ENCODE measurements at places on chromosomes 2 and 18. TPM values are rescaled to one million over a fixed set of nuclear protein-coding genes. Genes with fewer than 3 reads are reported as not detected.

KCNG2 gene
- total RNA-seq: not detected

ACVR1 gene
- 21.0 TPM for total RNA-seq

TNFRSF11A gene
- 5.1 TPM for total RNA-seq

FEV gene
- not detected for total RNA-seq

EFR3B gene
- total RNA-seq: 10.0 TPM

POTEC gene
- not detected for total RNA-seq

SERPINB12 gene
- total RNA-seq: not detected

ANAPC1 gene
- 29.9 TPM for total RNA-seq

RAMP1 gene
- not detected for total RNA-seq

AFF3 gene
- total RNA-seq: 0.08 TPM

IL37 gene
- total RNA-seq: not detected

TEX44 gene
- total RNA-seq: not detected

NDC80 gene
- 12.8 TPM for total RNA-seq

SPATA3 gene
- not detected for total RNA-seq

GPR17 gene
- total RNA-seq: not detected

PIEZO2 gene
- 0.70 TPM for total RNA-seq

ANKRD39 gene
- total RNA-seq: 19.4 TPM

CAPN13 gene
- total RNA-seq: 0.15 TPM

CENPA gene
- total RNA-seq: 38.8 TPM

ANKRD53 gene
- total RNA-seq: 0.28 TPM

C2orf72 gene
- total RNA-seq: 7.8 TPM

AQP12B gene
- total RNA-seq: not detected

WNT10A gene
- total RNA-seq: 0.06 TPM

ADRA2B gene
- 0.14 TPM for total RNA-seq

ALLC gene
- total RNA-seq: 0.11 TPM

IL18R1 gene
- total RNA-seq: 1.2 TPM

HOXD13 gene
- 0.19 TPM for total RNA-seq

HK2 gene
- 0.96 TPM for total RNA-seq

CYTIP gene
- 0.05 TPM for total RNA-seq

LIMS3 gene
- total RNA-seq: not detected

C2orf92 gene
- total RNA-seq: 0.26 TPM
